ENCODE measurements at places on chromosomes 2 and 18. TPM values are rescaled to one million over a fixed set of nuclear protein-coding genes. Genes with fewer than 3 reads are reported as not detected.

DNA sequence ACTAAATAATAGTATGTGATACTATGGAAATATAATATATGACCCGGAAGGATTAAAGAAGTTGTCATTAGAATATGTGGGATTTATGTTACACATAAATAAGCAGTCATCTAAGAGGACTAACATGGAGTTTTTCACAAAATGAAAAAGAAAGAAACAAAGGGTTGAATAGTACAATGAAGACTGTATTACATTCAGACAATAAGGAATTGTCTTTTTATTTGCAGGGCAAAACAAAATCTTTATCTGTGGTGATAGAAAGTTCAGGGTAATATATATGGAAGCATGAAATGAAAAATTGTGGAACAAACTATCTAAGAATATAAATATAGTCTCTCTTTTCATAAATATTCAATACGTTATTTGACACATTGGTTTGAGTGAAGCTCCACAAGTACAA, 5.8 kb downstream of the ERMN start:
- H3K4me1 ChIP-seq: peaks cover 15% of the 10 kb centered on the region
- no peak for DNase-seq
- H3K36me3 ChIP-seq: no peaks in the 10 kb centered on the region
- H3K4me3 ChIP-seq: no peak overlapping the region
- peaks cover 23% of the 10 kb centered on the region for H3K27me3 ChIP-seq

GRCh38 chr2:16288371-16289112, 348.2 kb downstream of the MYCN start:
- H3K27me3 ChIP-seq: no peaks in the 10 kb centered on the region
- no peak overlapping the region for H3K4me3 ChIP-seq
- DNase-seq: no peak

The MERTK gene
- total RNA-seq: 3.3 TPM

The ST6GAL2 gene
- 9.7 TPM for total RNA-seq

GRCh38 chr2:227374158-227374557, 4.9 kb downstream of the TM4SF20 start:
- no peaks in the 10 kb centered on the region for H3K36me3 ChIP-seq
- H3K4me3 ChIP-seq: no peak overlapping the region
- DNase-seq: no peak
- no peaks in the 10 kb centered on the region for H3K27me3 ChIP-seq
- peaks cover 7% of the 10 kb centered on the region for H3K4me1 ChIP-seq
- H3K27ac ChIP-seq: no peak overlapping the region

Measured in neural crest cell (in vitro differentiated cells).